Lung microvascular endothelial cell (primary cell): ENCODE measurements at places on chromosomes 2 and 18. TPM values are rescaled to one million over a fixed set of nuclear protein-coding genes. Genes with fewer than 3 reads are reported as not detected.

Gene METTL21A
- total RNA-seq = 8.3 and 19.4 TPM in 2 replicates

GRCh38 chr2:160126756-160127155 lies 64.3 kb upstream of the PLA2R1 start:
- no peak for DNase-seq

GRCh38 chr2:224036731-224037361 lies 2.2 kb downstream of the SERPINE2 start:
- DNase-seq = no peak

DNA sequence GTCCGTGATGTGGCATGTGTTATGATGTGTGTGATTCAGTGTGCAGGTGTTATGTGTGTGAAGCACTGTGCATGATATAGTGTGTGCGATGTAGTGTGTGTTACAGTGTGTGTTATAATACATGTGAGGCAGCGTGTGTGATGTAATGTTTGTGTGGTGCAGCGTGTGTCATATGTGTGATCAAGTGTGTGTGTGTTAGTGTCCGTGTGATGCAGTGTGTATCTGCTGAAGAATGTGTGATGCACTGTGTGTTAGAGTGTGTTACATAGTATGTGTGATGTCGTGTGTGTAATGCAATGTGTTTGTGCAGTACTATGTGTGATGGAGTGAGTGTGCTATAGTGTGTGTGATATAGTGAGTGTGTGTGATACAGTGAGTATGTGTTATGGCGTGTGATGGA lies 182.8 kb upstream of the SOX11 start:
- DNase-seq = no peak

DNA sequence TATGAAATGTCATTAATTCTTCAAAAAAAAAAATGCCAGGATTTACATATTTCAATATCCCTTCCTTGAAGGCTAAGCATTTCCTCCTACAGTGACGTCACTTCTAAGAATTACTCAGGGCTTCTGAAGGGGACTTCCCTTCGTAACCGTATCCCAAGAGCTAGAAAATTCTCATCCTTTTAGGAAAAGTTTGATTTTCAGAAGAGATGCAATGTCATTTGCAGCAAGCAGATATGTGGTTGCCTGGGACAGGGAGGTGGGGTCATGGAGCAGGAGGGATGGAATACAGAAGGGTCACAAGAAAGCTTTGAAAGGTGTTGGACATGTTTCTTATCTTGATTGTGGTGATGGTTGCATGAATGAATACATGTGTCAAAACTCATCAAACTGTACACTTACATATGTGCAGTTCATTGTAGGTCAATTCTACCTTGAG lies 97.0 kb upstream of the ATL2 start:
- peak; percentile 49 for DNase-seq

Gene CLEC4F
- under 0.01 TPM in 2 replicates for total RNA-seq

Gene NCOA1
- total RNA-seq = 5.0 and 10.7 TPM in 2 replicates

DNA sequence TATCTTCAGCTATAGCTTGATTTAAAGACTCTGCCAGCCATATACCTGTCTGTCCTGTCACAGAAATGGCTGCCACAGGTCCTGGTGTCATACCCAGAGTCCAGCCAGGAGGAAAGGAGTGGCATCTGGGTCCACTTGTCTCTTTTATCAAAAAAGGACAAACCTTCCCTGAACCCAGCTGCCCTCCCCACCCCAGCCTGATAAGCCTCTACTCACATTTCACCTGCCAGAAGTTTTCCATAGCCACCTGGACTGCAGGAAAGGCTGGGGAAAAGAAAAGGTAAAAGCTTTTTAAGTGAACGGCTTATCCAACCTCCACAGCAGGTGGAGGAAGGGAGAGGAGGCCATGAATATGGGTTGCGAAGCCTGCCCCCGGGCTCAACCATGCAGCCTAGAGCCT lies 32.8 kb downstream of the TMEM163 start:
- no peak for DNase-seq

Gene RGPD8
- total RNA-seq = 2.4 and 7.1 TPM in 2 replicates

- DNase-seq = no peak
Measured at GRCh38 chr2:37549598-37549997, 121.8 kb downstream of the CDC42EP3 start.

DNA sequence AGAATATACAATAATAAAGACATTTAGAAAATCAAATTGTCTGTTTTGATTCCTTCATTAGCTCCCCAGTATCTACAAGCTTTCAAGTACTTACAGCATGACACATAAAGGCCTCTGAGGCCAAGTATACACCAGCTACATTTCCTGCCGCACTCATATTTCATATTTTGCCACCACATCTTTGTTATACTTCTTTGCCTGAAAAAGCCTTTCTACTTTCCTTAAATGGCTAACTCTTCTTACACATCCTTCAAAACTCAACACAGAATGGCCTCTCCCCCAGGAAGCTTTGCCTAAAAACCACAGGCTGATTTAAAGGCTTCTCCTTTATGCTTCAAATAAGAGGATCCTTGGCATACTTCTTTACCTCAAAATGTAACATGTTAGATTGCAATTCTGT lies 4.5 kb downstream of the STK17B start:
- DNase-seq = no peak

- DNase-seq = no peak
Measured at GRCh38 chr2:113281910-113282746, 3.4 kb upstream of the PAX8 start.

- DNase-seq = peak; percentile 94
Measured at GRCh38 chr2:187403568-187404260, 44.3 kb downstream of the CALCRL start.

Gene LINC00305
- 0.20 and 0.87 TPM in 2 replicates for total RNA-seq

DNA sequence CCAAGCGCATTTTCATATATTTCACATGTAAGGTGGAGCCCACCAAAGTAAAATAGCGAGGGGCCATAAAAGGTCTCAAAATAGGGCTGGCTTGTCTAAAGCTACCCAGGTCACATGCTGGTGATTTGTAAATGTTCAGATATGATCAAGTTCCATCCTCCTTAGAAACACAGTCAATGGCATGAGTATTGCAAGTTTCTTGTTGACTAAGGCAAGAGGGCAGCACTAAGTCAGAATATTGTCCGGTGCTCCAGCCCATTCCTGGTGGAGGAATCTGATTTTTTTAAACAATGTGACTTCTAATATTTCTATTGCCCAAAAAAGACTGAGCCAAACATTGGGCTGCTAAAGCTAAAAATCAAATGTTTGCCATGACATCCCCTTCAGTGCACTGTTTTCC lies 85.1 kb downstream of the LAMA1 start:
- DNase-seq = no peak

DNA sequence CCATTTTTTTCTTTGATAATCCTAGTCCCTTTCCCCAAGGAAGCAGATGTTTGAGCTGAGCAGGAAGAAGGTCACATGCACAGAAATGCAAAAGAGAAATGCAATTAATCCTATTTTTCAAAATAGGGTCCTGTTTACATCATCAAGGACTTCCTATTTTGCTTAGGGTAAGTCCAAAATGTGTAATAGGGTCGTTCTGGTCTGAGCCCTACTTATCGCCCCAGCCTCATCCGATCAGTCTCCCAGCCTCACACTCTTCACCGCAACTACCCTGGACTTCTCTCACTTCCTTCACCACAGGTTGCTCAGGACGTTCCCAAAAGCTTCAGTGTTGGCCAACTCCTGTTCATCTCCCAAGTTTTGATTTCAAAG lies 32.8 kb downstream of the FOSL2 start:
- no peak for DNase-seq

Gene HOXD13
- not detected in 2 replicates for total RNA-seq

Gene L3MBTL4
- total RNA-seq = 2.8 and 15.9 TPM in 2 replicates

- no peak for DNase-seq
Measured at GRCh38 chr18:11095211-11095610, 54.2 kb downstream of the PIEZO2 start.

Gene OR6B2
- not detected in 2 replicates for total RNA-seq

GRCh38 chr2:165054652-165055051 lies 99.3 kb upstream of the SLC38A11 start:
- DNase-seq = no peak

DNA sequence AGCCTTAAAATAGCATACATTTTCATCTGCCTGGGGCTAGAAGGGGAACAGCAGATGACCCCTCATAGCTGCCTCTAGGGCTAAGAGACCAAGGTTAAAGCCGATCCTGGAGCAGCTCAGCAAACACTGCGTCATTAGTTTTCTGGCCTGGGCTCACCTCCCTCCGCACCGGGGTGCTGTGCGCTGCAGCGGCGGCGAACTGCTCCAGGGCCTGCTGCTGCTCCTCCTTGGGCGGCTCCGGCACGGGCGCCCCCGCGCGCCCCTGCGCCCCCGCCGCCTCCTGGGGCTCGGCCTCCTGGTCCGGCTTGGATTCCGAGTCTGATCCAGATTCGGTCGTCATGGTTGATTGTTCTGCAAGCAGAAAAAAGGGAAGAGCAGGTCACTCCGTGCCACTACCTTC lies 55.0 kb downstream of the EPB41L3 start:
- no peak for DNase-seq

Gene STK17B
- 7.2 and 7.9 TPM in 2 replicates for total RNA-seq

DNA sequence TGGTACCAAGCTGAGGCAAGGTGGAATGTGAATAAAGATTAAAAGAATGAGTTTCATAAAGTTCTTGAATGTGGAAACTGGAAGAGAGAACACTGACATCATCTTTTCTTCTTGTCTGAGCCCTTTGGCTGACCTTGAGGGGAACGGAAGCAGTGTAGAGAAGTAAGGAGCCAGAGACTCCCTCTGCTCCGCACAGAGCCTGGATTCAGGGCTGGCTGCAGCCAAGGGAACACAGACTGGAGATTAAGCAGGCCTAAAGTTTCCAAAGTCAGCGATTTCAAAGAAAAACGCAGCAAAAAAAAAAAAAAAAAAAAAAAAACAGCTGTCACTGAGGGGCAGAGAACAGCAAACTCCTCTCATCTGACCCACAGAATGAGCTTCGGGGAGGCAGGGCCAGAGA lies 19.3 kb upstream of the ALK start:
- DNase-seq = no peak

GRCh38 chr18:48583573-48583972 lies 44.7 kb downstream of the CTIF start:
- no peak for DNase-seq

Gene LYG1
- total RNA-seq = 0.22 and 0.40 TPM in 2 replicates

- DNase-seq = no peak
Measured at GRCh38 chr2:196295005-196295404, 123.6 kb upstream of the STK17B start.

- no peak for DNase-seq
Measured at GRCh38 chr18:59876310-59876626, 23.5 kb upstream of the PMAIP1 start.

DNA sequence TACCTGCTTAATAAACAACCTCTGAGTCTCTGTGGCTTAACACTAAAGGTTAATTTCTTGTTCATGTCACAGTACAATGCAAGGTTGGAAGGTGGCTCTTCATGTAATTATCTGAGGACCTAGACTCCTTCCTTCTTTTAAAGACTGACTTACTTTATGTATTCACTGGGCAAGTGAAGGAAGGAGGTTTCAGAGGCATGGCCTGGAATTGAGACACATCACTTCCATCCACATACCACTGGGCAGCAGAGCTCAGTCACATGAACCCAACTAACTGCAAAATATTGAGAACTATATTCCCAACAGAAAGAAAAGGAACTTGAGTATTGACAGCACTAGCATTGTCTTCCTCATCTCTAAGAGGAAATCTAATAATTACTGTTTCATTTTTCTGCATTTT lies 57.5 kb upstream of the FN1 start:
- no peak for DNase-seq

GRCh38 chr2:165952741-165953211 lies 800 bp downstream of the TTC21B start:
- peak; percentile 23 for DNase-seq

DNA sequence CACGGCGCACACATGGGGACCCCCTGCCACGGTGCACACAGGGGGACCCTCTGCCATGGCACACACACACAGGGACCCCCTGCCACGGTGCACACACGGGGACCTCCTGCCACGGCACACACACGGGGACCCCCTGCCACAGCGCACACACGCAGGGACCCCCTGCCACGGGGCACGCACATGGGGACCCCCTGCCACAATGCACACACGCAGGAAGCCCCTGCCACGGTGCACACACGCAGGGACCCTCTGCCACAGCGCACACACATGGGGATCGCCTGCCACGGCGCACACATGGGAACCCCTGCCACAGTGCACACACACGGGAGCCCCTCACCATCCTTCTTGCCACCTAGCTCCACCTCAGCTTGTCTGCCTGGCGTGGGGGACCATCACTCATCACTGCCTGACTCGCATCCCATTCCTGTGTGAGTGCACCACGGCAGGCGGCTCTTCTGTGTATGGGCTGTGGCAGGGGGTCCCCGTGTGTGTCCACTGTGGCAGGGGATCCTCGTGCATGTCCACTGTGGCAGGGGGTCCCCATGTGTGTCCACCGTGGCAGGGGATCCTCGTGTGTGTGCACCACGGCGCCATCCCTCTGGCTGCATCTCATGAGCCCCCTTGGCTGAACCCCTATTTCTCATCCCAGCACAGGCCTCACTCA lies 206.7 kb downstream of the EIPR1 start:
- DNase-seq = no peak

DNA sequence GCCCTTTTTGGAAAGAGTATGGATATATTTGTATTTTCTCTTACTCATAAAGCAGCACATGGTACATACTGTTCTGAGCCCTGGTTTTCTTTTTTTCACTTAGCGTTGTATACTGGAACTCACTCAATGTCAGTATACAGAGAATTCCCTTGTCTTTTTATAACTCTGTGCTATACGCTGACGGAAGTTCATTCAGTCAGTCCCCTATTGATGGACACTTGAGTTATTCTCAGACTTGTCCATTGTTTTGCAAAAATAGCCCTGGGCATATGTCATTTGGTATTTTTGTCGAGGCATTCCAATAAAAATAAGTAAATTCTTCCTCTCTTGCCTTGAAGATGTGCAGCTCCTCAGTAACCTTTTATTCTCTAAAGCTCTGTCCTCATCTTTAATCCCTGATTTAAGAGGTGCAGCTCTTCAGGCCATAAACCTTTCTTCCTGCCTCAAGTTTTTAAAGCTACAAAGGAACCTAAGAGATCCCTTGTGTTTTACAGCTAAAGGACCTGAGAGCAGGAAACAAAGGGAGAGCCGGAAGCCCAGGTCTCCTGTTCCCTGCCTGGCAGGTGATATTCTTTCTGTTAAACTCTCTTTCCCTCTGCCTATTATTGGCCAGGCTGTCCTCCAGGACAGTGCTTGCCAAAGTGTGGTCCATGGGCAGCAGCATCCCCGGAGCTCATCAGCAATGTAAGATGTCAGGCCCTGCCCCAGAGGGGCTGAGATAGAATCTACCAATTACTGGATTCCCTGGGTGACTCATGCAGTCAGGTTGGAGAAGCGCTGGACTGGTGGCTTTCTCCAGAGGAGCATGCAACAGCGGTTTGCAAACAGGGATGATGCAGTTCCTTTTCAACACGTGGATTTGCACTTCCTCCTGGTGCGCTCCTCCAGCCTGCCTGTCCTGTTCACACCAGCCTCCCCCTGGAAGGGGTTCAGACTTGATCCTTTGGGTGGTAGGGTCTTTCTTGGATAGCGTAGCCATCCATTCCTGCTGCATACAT lies 158.0 kb downstream of the NEDD4L start:
- peak; percentile 69 for DNase-seq

Gene UCN
- total RNA-seq = 0.40 and 0.44 TPM in 2 replicates

DNA sequence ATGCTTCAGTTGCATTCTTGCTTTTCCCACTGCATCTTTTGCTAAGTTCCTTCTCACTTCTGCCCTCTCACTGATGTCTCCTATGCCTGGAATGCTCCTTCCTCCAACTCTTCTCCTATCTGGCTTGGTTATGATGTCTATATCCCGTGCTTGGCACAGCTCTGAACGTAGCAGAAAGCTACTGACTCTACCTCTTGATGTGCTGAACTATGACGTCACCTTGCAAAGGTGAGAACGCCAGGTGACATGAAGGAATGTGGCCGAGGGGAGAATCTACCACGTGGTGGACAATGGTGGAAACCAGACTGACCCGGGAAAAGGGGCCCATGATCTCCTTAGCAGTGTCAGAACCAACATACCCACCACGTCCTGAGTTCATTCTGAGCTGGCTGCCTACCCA lies 209.7 kb downstream of the SH3BP4 start:
- no peak for DNase-seq

- no peak for DNase-seq
Measured at GRCh38 chr2:51511002-51511401, 479.1 kb upstream of the NRXN1 start.
